ENCODE measurements at places on chromosomes 16 and 17. TPM values are rescaled to one million over a fixed set of nuclear protein-coding genes. Genes with fewer than 3 reads are reported as not detected.
A peak's percentile ranks its signal among the peaks of the same experiment; 100 is the strongest.

The GNG13 gene
- not detected for total RNA-seq

GRCh38 chr17:65013613-65014391 lies 42.7 kb downstream of the GNA13 start:
- peak; percentile 94 for DNase-seq

DNA sequence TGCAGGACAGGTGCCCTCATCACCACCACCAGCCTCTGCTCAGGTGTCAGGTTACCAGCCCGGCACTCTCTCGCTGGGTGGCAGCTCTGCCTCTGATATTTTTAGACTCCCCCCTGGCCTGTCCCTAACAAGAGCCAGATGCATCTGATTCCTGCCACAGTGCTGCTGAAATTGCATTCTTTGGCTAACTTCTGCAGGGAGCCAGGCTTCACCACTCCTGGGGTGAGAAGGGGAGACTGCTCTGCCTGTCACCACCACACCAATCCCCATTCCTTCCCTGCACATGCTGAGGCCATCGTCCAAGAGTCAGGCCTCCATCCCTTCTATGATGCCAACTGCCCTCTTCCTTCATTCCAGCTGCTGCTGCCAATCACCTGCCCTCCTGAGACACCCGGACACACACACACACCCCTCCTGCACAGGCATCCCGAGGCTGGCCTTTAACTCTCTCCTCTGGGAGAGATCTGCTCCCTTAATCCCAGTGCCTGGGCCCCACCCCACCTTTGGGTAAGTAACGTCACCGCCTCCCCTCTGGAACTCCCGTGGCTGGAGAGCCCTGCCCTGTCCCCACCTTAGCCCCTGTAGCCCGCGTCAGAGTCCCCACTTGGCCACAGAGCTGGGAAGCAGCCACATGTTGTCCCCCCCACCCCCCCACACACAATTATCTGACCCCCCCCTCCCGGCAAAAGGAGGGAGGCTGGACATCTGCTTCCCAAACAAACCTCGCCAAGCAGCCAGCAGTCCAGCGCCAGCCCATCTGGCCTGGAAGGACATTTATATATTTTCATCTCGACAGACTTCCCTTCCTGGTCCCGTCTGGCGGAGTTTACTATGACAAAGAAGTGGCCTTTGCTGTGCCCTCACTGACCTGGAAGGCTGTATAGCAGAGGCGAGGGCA lies 2.8 kb downstream of the EMP2 start:
- peak; percentile 40 for DNase-seq

DNA sequence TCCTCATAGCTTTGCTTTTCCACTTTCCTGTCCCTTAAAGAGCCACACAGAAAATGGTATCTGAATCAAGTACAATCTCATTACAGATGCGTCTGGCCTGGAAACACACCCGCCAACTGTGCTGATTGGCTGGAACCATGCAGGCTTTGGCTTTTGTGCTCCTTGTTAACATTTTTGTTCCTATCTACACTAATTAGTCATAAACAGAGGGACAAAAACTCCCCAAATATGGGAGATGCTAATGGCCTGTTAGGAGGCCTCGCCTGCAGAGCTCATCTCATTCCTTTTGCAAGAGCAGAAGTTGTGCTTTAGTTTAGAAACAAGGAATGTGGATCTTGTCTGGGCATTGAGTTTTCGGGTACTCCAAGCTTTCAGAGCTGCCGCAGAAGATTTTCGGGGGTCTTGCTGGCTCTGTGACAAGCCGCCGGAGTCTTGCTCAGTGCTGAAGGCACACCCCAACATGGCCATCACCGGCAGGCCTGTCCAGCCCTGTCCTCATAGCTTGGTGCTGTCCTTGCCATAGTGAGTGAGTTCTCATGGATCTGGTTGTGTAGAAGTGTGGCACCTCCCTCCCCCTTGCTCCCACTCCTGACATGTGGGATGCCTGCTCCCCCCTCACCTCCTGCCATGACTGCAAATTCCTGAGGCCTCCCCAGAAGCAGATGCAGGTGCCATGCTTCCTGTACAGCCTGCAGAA lies 69.8 kb downstream of the METRNL start:
- no peak for DNase-seq

DNA sequence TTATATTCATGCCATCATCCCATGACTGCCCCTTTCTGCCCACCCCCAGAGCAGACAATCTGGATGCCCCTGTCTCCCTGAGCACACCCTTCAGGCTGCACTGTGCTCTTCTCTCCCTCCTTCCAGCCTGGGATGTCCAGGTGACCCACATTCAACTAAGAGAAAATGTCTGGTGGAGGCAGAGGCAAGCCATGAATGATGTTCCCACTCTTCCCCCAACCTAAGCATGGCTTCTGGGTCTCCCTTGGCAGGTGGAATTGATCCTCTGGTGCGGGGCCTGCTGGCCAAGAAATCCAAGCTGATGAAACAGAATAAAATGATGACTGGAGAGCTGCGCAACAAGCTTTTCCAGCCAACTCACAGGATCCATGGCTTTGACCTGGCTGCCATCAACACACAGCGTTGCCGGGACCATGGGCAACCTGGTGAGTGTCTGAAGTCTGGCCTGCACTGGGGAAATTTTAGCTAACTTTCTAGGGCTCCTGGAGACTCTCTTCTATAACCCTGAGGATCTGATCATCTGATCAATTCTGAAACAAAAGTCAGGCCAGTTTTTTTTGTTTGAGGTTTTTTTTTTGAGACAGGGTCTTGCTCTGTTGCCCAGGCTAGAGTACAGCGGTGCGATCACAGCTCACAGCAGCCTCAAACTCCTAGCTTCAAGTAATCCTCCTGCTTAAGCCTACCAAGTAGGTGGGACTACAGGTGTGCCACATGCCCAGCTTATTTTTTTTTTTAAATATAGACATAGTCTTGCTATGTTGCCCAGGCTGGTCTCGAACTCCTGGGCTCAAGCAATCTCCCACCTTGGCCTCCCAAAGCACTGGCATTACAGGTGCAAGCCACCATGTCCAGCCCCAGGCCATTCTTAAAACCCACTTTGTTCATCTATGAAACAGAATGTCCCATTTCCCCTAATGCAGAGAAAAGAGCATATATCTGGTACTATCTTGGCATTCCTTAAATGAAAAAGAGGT lies 14.5 kb downstream of the MPO start:
- DNase-seq, result no peak

- no peak for DNase-seq
Observed at GRCh38 chr16:77663711-77664110, 58.6 kb upstream of the NUDT7 start.

GRCh38 chr17:80573701-80574100 lies 29.1 kb downstream of the RPTOR start:
- no peak for DNase-seq

- DNase-seq, result peak; percentile 76
Observed at GRCh38 chr17:60421273-60422161, 772 bp upstream of the CHCT1 start.

- no peak for DNase-seq
Observed at GRCh38 chr16:88770461-88771293, 14.3 kb downstream of the PIEZO1 start.

DNA sequence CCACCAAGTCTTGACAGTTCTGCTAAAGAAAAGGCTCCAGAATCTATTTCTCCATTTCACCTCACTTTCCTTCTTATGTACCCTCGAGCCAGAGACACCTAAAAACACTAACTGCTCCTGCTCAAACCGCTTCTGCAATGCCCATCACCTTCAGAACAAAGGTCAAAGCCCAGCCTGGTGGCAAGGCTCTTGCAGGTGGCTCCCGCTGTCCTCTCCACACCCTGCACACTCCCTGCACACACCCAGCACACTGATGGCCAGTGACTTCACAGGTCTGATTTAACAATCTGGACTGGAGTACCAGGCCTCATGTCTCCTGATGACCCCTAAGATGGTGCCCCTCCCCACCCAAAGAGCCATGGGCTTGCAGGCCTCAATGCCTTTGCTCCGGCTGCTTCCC lies 9.8 kb upstream of the C17orf113 start:
- no peak for DNase-seq
